HEK293T (cell line): ENCODE measurements at places on chromosomes 4 and X.

GRCh38 chr4:185587030-185587426, 51.7 kb upstream of the PDLIM3 start:
- DNase-seq, result no peak

- DNase-seq, result no peak
Measured at GRCh38 chr4:173485164-173485563, 44.9 kb downstream of the HAND2 start.

- DNase-seq, result peak; percentile 59
Measured at GRCh38 chr4:6688879-6689505, 4.7 kb upstream of the S100P start.

DNA sequence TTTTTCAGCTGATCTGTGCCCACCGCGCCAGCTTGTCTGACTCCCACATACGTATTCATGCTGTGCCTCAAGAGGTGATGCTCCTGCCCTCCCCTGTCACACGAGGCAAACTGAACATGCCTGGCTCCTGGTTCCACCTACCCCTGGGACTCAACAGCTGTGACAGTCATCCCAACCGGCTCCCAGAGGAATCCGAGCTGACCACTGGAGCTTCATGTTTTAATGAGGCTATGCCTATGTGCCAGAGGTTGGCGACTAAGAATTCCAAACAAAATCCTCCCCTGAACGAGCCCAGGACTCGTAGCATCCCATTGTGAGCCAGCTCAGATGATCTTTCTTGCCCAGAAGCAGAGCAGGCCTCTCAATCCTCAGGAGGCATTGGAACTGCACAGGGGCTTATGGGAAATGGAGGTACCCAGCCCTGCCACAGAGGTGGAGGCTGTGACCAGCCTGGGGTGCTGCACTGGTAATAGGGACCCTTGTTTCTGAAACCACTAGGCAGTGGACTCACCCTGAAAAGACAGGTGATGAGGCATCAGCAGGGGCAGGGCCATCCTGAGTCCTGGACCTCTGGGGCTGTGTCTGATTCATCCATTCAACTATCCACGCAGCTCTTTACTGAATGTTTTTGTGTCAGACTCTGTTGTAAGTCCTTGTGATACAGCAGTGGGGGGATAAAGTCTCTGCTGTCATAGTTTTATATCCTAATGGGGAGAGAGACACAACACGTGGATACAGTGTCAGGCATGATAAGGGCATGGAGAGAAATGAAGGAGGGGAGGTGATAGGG, 325.0 kb downstream of the EVC2 start:
- DNase-seq, result no peak

GRCh38 chr4:174135936-174136406, 147.5 kb downstream of the FBXO8 start:
- DNase-seq, result no peak

DNA sequence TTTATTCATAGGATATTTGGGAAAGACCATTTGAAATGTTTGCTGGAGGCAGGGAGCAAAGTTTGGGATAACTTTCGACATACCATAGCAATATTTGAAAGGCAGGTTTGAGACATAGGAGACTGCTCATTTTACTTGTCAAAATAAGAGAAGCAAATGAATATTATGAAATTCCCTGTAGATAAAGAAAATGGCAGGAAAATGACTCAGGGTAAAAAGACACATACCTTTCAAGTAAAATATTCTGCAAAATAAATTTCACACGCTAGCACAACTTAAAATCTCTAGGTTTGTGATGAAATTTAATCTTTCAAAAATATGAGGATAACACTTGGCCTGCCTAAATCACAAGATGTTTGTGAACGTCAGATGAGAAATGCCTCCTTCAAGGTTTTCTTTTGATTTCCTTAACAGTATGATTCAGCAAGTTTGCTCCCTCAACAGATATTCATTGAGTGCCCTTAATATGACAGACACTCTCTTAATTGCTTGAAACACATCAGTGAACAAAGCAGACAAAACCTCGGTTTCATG, 6.6 kb downstream of the TMEM156 start:
- no peak for DNase-seq

- no peak for DNase-seq
Measured at GRCh38 chr4:71303850-71304249, 35.0 kb upstream of the SLC4A4 start.

DNA sequence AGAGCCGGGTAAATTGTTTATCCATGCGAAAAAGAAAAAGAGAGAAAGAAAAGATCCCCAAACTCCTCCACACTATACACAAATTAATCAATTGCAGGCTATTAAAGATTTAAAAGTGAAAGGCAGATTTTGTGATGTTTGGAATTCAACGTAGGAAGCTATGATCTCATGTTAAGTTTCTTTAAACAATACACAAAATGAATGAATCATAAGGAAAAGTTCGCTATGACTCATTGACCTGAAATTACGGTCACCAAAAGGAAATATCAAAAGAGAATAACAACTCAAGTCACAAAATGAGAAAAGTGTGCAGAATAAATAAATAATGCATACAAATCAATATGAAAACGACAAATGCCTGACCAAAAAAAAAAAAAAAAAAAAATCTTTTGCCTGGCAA, 28.6 kb downstream of the CLNK start:
- DNase-seq, result no peak

DNA sequence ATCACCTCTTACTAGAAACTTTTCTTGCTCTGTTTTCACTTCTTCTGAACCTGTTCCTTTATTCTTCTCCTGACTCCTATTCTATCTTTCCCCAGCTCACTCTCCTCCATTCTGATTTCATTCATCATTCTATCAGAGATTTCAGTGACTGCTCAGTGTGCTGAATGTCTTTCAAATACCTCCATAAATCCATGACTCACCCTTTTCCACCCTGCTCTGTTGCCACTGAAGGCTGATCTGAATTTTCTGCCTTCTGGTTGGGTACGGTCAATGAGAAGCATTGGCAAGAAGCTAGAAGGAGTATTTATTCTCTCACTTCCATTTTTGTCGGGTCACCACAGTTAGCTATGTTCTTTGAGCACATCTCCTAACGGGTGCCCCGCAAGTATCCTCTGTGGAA, 265.9 kb downstream of the CBLL2 start:
- DNase-seq, result no peak

GRCh38 chrX:132968296-132968949, 10.0 kb upstream of the HS6ST2 start:
- DNase-seq, result no peak

DNA sequence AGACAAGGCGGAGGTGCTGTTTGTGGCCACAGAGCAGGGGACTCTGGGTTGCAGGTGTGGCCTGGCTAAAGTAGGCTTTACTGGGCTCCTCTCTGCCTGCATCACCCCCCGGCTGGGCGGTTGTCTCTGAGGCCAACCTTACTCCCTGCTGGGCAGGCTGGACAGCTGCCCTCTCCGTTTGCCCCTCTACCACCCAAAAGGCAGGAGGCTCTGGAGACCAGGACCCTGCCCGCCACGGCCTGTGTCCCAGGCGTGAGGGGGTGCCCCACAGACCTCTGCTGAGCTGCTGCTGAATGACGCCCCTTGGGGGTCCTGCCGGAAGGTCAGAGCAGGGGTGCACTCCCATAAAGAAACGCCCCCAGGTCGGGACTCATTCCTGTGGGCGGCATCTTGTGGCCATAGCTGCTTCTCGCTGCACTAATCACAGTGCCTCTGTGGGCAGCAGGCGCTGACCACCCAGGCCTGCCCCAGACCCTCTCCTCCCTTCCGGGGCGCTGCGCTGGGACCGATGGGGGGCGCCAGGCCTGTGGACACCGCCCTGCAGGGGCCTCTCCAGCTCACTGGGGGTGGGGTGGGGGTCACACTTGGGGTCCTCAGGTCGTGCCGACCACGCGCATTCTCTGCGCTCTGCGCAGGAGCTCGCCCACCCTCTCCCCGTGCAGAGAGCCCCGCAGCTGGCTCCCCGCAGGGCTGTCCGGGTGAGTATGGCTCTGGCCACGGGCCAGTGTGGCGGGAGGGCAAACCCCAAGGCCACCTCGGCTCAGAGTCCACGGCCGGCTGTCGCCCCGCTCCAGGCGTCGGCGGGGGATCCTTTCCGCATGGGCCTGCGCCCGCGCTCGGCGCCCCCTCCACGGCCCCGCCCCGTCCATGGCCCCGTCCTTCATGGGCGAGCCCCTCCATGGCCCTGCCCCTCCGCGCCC, 920 bp downstream of the HTT-AS start:
- DNase-seq, result no peak

DNA sequence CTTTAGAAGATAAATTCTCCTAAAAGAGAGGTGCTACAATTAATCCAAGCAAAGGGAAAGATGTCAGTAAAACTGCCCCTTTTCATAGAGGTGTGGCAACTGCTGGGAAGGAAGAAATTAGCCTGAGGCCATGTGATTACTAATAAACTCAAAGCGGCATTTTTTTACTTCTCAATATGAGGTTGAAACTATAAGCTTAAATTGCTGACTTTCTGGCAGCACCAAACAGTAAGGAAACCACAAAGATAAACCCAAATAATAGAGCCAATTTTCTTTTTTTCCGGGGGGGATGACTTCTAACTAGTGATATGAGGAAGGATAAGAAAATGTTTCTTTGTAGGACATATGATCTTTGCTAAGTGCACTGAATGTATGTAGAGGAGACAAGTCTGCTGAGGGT, 30.9 kb downstream of the AR start:
- DNase-seq, result no peak

- no peak for DNase-seq
Measured at GRCh38 chrX:1025413-1025812, 187.0 kb downstream of the CRLF2 start.

DNA sequence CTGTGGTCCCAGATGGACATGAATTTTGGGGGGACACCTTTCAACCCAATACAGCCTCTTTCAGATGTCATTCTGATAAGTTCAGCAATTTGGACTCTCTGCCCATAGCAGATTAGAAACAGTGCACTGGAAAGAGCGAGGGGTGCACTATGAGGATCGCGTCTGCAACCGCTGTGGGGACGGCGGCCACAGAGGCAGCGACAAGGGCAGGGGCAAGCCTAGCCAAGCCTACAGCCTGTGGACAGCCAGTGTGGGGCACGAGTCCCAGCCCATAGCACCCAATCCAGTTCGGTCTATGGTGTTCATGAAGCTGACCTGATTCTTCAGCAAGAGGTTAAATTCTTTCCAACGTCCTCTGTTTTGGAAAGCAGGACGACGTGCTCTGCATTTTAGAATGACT, 9.7 kb upstream of the NSG1 start:
- DNase-seq, result no peak

DNA sequence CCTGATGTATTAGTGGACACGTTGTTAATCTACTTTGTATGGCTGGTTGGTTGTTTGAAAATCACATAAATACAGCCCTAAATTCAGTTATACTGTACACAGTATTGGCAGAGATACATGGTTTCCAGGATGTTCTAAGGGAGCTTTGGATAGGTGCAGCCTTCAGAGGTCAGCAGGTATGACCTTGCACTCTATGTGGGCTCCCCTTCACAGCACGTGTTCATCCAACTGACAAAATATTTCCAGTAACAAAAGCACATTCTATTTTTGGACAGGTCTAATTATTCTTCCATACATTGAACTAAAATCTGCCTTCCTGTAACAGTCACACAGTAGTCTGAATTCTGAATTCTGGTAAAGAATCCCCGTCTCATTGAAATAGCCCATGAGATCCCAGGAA, 92.8 kb upstream of the RAPGEF2 start:
- no peak for DNase-seq

- no peak for DNase-seq
Measured at GRCh38 chr4:173411106-173411693, 12.3 kb upstream of the SCRG1 start.

- no peak for DNase-seq
Measured at GRCh38 chrX:131225078-131225477, 64.0 kb downstream of the IGSF1 start.

- no peak for DNase-seq
Measured at GRCh38 chr4:177975315-177975987, 533.2 kb upstream of the AGA start.

- DNase-seq, result no peak
Measured at GRCh38 chrX:133868250-133868649, 117.1 kb downstream of the GPC3 start.
